ENCODE measurements at places on chromosomes 4 and X.

GRCh38 chrX:9958183-9958582 lies 9.0 kb upstream of the CLDN34 start:
- no peak for DNase-seq

DNA sequence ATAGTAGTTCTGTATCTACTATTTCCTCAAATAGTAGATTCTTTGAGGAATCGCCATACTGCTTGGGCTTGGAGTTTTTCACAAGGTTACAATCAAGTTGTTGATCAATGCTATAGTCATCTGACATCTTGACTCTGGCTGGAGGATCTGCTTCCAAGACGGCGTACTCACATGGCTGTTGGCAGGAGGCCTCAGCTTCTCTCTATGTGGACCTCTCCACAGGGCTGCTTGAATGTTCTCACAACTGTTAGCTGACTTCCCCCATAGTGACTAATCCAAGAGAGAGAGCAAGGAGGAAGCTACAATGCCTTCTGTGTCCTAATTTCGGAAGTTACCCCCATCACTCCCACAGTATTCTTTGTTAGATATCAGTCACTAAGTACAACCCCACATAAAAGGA lies 10.3 kb downstream of the EGFL6 start:
- no peak for DNase-seq

DNA sequence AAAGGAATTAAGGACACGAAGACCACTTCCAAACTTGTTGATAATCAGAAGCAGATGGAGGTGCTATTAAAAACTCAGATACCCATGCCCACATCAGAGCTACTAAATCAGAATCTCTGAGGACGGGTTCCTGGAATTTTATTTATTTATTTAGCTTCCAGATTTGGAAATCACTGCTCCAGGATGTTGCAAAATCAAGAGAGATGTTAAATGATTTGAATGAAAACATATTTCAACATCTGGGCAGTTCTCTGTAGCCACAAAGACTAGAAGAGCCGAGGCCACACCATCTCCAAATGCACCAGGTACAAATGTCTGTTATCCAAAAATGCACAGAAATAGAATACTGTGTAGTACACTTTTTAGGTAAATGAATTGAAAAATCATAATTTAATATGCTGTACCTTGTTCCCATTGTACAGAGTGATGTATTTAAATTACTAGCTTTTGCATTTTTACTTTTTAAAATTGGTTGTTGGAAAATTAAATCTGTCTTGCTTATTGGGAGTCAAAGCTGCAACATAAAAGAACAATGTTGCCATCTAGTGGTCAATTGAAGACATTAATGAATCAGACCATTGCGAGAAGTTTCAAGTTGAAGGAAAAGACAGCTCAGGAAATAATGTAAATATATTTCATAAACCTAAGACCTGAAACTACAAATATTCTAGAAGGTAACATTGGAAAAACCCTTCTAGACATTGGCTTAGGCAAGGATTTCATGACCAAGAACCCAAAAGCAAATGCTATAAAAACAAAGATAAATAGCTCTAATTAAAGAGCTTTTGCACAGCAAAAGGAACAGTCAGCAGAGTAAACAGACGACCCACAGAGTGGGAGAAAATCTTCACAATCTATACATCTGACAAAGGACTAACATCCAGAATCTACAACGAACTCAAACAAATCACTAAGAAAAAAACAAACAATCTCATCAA lies 151.3 kb upstream of the TTC29 start:
- DNase-seq = no peak

DNA sequence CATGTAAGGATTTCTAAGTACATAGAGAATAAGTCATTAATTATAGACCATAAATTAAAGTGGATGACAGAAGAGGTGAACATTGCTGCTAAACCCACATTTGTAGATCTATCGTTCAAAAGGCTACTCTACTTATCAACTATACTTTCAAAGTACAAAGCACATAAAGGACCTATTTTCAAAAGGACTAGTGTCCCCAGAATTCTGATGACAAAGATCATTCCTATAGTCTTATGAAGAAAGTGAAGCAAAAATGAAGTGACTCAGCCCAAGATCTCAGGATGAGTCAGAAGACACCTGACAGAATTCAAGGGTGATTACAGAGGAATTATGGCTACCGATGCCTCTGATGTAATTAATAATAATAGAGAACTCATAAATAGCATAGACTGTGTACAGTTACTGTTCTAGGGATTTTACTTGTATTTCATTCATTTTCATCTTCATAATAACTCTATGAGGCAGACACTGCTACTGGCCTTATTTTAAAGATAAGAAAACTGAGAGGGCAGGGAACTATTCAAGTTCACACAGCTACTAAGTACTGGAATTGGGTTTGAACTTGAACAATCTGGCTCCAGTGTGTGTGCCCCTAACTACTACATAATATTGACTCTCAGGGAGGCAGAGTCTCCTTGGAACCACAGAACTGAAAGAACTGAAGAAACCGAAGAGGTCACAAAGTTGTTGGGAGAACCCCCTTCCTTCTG lies 17.1 kb downstream of the USP46 start:
- no peak for DNase-seq

- DNase-seq = no peak
Observed at GRCh38 chr4:54924891-54925290, 200.5 kb downstream of the KDR start.

DNA sequence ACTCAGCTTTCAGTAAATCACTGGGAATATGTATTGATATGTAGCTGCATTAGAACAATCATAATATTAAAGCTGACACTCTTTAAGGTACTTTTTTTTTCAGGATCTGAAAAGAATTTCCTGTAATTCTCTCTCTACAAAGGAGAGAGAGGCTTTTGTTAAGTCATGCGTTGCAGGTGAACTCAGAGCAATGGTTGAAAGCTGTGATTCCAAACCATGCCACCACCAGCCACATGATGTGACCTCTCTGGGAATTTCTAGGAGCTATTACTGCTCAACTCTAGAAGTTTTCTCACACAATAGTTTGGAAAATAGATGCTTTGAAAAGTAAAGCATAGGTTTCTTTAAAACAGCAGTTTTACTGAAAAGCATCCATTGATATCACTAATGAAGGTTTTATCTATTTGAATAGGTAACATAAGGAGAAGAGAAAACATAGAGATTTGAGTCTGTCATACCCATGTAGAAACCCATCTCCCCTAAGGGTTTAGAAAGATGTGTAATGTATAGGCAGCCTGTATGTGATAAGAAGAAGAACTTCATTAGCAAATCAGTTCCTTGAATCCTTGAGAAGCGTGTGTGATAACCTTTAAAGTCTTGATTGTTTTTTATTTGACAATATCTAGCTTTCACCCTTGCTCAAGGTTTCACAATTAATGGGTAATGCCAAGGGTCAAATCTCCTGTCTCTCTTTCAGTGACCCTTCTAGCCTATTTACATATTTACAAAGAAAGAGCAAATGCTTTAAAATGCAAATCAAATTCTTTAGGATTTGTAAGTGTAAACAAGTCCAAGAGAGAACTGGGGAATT lies 161.0 kb upstream of the ANKRD50 start:
- DNase-seq = no peak

GRCh38 chr4:159105761-159106243 lies 2.9 kb downstream of the RAPGEF2 start:
- DNase-seq = no peak

DNA sequence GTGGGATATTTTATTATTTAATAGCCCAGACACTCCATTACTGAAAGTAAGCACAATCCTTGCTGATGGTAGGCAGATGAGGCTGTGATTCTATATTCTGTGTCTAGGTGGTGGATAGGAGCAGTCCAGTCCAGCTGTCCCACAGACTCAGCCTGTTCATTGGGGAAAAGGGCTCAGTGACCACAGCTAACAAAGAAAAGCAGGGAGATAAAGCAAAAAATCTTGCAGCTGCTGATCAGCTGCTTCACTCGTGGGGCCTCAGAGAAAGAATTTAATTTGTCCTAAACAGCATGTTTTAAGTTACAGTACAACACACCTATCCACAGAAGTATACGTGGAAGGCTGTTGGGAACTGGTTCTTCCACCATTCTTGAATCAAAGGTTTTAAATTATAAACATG lies 40.7 kb upstream of the ANK2 start:
- no peak for DNase-seq

GRCh38 chrX:3585719-3586118 lies 127.7 kb downstream of the PRKX start:
- no peak for DNase-seq

GRCh38 chr4:43234626-43235415 lies 342.3 kb downstream of the GRXCR1 start:
- DNase-seq = no peak

- DNase-seq = no peak
Observed at GRCh38 chr4:133148690-133149363, at the start of gene PCDH10. Gene PCDH10, plus strand, starts transcription at chr4:133149294. Its CDS starts 847 bp downstream, at chr4:133150141.

GRCh38 chr4:182655340-182655739 lies 261.8 kb downstream of the DCTD start:
- DNase-seq = no peak
